ENCODE measurements at places on chromosomes 11 and 22.

- DNase-seq: no peak
These were observed 223.4 kb downstream of the FAM76B start for GRCh38 chr11:95566211-95566610.

GRCh38 chr11:57164317-57164716 is 17.4 kb upstream of the LRRC55 start:
- DNase-seq: no peak

DNA sequence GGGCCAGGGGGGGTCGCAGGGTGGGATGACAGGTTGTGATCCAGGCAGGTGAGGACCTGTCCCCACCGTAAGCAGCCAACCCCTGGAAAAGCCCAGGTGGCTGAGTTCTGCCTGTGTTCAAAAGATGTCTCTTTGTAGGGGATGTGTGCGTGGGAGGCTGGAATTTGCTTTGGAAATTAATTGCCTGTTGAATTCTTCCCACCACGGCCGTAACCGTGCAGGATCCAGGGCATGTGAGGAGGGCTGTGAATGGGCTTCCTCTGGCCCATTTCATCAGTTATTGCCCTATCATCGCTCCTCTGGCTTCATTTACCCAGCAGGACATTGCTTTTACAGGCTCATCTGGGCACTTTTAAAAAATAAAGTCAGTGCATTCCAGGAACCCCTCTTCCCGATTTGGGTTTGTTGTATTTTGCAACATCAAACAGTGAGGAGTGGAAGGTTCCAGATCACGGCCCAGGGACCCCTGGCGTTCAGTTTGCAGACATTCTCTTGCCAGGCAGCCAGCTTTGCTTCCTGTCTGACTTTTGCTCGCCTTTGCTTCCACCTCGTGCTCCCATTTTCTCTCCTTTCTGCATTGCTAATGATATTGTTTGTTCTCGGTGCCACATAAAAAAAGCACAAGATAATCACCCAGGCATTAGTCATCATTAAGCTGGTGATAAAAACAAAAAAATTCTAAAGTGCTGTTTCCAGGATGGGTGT is 1306.6 kb downstream of the BRD1 start:
- no peak for DNase-seq

- DNase-seq: no peak
These were observed 3.1 kb downstream of the VEGFB start for GRCh38 chr11:64237484-64237951.

DNA sequence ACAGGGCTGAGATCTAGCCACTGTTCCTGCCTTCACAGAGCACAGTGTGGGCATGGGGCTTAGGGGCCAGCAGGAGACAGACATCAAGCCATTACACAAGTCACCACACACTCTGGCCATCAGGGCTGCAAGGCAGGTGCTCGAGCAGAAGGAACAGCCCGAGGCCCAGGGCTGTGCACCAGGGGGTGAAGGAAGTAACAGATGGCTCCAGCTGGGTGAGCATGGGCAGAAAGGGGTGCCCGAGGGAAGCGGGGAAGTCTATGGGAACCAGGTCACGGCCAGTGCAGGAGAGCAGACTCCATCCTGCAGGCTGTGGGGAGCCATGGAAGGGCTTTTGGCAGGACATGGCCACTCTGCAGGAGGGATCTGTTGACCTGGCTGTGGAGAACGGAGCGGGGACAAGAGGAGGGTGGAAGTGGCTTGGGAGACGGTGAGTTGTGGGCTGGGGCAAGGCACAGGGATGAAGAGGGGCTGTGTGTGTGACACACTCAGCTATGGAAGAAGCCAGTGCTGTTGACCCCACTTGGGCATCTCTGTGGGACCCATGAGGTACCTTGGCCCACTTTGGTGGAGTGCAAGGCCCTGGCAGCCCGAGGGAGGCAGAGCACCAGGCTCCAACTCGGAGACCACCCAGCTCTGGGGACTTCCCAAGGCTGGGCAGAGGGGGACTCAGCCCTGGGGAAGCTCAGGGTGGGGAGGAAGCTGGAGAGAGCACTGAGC is 3.6 kb downstream of the C11orf68 start:
- no peak for DNase-seq

DNA sequence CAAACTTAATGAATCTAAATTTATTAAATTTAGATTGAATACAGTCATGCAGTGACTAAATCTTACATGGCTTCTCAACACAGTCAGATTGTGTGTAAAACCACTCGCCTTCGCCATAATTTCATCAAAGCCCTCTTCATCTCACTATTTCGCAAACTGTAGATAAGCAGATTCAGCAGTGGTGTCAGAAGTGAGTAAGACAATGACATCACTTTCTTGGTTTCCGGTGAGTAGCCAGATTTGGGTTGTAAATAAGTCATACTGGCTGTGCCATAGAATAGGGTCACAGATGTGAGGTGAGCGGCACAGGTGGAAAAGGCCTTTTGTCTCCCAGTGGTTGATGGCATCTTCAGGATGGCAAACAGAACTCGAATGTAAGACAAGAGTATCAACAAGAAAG is 3.4 kb downstream of the OR10A6 start:
- no peak for DNase-seq

DNA sequence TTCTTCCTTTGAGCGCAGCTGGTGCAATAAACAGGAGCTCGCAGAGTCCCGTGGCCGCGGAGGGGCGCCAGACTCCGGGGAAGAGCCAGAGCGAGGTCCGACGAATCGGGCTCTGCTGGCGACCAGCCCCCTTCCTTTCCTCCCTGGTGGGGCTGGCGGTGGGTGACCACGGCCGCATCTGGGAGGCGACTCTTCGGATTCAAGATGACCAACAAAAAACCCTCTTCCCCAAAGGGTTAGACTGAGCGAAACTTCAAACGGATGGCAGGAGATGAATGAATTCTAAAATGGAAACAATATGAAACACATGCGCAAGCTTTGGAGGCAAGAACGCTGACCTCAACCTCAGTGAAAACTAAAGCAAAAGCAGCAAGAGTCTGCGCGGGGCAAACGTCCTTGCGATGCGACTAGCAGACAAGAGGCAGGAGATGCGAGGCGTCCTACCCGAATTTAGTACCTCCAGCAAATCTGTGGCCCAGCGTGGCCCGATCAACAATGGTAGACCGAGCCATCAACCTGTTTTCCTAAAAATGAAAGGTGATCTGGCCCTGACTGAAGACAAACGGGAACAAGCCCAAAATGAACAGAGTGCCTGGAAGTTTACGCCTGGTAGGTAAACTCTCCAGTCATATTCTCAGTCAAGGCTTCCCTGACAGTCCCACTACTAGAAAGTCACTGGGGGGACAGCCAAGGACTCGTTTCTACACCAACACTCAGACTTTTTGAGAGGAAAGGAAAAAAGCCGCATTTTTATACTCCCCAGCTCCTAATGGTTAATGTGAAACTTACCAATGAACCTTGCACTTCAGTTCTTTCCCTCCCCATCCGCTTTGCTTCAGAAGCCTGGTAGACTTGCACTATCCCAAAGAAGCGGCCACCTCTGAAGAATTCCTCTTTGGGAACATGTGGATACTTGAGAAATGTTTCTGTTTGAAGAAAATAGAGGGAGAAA is 11.6 kb downstream of the MMP3 start:
- DNase-seq: no peak

- DNase-seq: no peak
These were observed 48.3 kb downstream of the RPUSD4 start for GRCh38 chr11:126163074-126163700.

GRCh38 chr11:441043-441417 is 781 bp downstream of the ANO9 start:
- DNase-seq: peak; percentile 7

DNA sequence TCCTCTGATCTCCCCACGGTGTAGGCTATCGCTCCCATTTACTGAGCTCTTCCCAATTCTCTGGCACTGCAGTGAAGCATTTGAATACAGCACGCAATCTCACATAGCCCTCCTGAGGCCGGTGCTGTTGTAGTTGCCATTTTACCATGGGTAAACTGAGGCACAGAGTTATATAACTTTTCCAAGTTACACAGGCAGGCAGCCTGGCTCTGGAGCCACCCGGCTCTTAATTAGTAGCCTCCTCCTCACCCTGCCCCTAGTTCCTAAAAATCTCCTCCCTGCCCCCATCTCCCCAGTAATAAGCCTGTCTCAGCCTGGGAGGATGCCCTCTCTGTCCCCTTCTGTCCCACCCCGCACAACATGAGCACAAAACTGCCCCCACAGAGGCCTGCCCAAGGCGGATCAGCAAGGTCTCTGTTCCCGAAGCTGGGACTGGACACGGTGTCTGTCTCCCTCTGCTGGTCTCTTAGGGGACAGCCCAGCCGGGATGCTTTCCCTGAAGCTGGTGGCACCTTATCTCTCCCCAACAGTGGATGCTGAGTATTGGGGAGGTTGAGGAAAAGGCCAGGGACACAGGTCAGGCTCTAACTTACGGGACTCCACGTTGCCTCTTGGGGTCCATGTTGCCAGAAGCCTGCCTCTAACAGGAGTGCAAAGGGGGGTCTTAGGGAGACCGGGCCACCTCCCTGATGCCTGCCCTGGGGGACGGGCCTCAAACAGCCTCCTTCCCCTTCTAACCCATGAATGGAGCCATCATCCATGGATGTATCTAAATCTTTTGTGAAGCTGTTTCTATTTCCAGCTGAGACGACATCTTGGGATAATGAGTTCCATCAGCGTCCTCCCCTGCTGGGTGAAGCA is 9.1 kb upstream of the CLCF1 start:
- DNase-seq: peak; percentile 80

DNA sequence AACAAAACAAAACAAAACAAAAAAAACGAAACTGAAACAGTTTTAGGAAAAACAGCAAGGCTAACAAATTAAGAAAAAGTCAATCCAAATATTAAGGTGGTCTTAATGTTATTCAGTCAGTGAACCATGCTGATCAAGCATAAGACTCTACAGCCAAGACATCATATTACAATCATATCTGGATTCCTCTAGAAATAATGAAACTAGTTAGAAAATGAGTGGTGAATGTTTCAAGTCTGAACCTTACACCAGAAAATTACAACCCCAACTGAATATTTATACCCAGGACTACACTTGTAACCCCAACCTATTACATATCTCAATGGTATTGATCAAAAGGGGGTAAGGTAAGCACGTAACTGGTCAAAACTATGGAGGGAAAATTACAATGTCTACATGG is 48.8 kb downstream of the ACAT1 start:
- DNase-seq: no peak

DNA sequence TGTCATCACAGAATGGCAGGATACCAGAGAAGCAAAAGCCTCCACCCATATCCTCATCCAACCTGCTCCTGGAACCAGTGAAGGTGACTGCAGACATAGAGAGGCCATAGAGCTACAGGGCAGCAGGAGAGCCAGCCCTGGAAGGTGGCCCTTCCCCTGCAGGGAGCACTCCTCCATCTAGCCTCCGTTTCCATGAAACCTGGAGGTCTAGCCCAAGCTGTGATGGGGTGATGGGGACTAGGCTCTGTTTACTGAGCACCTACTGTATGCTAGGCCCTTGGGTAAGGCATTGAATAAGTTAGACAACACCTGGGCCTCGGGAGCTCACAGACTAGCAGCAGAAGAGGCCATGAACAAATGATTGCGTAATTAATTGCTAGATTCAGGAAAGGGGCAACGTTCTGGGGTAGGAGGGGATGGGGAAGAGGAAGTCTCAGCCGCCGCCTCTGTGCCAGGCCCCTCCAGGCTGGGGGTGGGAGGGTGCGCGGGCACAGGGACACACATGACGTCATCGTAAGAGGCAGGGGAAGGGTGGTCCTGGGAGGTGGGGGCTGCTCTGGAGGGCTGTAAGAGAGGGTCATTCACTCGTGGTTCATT is 784 bp upstream of the SYNGR1 start:
- DNase-seq: no peak

DNA sequence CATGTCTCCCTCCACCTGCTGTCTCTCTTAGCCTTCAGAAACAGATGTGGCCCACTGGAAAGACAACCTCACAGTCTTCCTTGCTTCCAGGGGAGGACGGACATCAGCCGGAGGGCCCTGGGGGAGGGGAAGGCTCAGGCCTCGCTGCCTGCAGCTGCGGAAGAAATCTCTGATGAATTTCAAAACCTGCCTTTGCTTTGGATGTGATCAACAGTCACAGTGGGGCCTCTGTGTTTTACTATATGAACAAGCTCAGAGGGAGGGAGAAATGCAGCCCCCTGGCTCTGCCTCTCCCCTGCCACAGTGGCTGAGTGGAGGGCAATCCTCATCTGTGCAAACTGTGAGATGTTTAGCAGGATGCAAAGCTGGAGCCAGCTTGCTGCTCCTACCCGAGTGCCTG is 282.8 kb downstream of the NTM start:
- DNase-seq: no peak

DNA sequence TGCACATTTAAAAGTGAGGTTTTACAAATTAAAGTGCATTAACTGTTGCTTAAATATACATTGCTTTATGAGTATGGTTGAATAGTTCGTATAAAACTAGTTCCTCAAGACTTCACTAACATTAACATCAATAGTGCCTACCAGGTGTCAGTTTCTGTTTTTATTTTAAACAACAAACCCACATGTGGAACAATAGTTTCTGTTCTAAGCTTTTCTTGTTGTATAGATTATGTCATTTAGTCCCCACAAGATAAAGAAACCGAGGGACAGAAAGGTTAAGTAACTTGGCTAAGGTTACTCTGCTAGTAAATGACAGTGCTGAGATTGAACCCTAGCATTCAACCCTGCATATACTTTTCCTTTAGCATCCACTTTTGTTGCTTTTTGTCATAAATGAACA is 41.4 kb upstream of the ST14 start:
- no peak for DNase-seq

DNA sequence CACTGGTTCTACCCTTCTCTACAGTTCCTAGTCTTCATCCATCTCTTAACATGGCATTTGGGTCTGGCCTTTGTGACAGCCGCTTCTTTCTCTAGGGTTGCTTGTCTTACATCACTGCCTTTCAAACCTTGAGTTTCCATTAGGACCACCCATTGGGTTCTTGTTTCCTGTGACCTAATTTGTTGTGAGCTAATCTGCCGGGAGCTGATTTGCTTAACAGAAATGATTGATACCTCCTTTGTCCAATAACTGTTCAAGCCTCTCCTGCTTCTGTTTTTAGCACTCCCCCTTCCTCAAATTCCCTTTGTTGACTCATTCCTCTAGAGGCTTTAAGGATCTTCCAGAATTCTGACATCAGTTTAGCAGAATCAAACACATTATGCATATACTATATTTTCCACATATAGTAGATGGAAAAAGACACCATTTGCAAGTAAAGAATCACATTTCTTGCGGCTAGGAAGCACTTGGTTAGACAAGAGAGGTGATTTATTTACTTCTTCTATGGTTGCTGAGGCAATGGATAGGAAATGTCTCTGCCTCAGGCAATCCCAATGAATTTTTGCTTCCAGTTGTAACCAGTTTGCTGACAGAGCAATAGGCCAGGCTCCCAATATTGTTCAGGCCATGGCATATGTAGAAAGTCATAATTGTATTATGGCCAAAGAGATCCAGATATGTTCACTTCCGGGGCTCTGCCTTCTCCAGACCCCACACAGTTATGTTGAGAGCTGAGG is 130.7 kb downstream of the SNX19 start:
- DNase-seq: no peak

DNA sequence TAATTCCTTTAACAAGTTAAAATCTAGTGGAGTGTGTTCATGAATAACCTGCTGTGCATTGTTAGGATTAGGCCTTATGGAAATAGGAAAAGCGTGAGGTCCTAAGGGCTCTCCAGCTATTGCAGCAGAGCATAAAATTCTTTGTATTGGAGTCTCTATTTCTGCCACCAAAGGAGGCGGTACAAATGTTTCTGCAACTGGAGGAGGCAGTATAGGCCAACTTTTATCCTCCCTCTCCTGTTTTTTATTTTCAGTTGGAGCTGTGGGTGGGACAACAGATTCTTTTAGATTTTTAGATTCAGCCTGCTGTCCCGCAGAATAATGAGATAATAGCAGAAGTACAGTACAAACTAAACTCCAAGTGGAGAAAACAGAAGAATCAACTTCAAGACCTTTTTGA is 26.2 kb downstream of the OR10A6 start:
- no peak for DNase-seq

GRCh38 chr11:8658321-8659057 is 24.0 kb downstream of the TRIM66 start:
- DNase-seq: no peak

Data from activated naive CD4-positive, alpha-beta T cell treated with anti-CD3 and anti-CD28 coated beads, Interleukin-2, amount 50 U/mL, for 16 hours (primary cell).